ENCODE measurements at places on chromosomes 4 and X.
A peak's percentile ranks its signal among the peaks of the same experiment; 100 is the strongest.

DNA sequence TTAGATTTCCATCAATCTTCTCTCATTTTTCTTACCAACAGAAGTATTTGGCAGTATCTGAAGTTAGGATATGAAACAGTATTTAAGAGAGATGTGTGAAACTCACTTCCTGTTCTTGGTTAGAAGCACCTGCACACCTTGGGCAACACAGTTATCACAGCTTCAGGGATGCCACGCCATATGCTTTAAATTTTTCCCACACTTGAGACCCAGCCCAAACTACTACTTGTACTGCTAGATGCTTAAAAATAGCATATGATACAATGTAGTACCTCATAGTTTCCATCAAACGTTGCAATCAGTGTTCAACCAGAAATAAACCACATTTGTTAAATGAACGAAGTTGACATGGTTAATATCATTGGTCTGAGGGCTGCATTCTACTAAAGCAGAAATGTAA lies 725.1 kb upstream of the FRG1 start:
- no peak overlapping the region for H3K4me3 ChIP-seq
- H3K27me3 ChIP-seq: peaks cover 5% of the 10 kb centered on the region
- no peaks in the 10 kb centered on the region for H3K36me3 ChIP-seq

- H3K4me1 ChIP-seq: no peaks in the 10 kb centered on the region
- no peaks in the 10 kb centered on the region for H3K36me3 ChIP-seq
- H3K4me3 ChIP-seq: no peak overlapping the region
- H3K27ac ChIP-seq: no peak overlapping the region
Measured at GRCh38 chrX:142998447-142999198, 27.1 kb upstream of the SPANXN4 start.

GRCh38 chr4:80407246-80407645 lies 71.7 kb downstream of the CFAP299 start:
- no peaks in the 10 kb centered on the region for H3K36me3 ChIP-seq
- H3K4me1 ChIP-seq: no peaks in the 10 kb centered on the region
- no peak overlapping the region for H3K4me3 ChIP-seq
- H3K27me3 ChIP-seq: peaks cover 2% of the 10 kb centered on the region

- H3K36me3 ChIP-seq: no peaks in the 10 kb centered on the region
- peaks cover 28% of the 10 kb centered on the region for H3K4me1 ChIP-seq
- no peak overlapping the region for H3K4me3 ChIP-seq
- no peak for DNase-seq
- no peaks in the 10 kb centered on the region for H3K27me3 ChIP-seq
- H3K27ac ChIP-seq: no peak overlapping the region
Measured at GRCh38 chr4:143344041-143344440, 7.4 kb downstream of the GAB1 start.

DNA sequence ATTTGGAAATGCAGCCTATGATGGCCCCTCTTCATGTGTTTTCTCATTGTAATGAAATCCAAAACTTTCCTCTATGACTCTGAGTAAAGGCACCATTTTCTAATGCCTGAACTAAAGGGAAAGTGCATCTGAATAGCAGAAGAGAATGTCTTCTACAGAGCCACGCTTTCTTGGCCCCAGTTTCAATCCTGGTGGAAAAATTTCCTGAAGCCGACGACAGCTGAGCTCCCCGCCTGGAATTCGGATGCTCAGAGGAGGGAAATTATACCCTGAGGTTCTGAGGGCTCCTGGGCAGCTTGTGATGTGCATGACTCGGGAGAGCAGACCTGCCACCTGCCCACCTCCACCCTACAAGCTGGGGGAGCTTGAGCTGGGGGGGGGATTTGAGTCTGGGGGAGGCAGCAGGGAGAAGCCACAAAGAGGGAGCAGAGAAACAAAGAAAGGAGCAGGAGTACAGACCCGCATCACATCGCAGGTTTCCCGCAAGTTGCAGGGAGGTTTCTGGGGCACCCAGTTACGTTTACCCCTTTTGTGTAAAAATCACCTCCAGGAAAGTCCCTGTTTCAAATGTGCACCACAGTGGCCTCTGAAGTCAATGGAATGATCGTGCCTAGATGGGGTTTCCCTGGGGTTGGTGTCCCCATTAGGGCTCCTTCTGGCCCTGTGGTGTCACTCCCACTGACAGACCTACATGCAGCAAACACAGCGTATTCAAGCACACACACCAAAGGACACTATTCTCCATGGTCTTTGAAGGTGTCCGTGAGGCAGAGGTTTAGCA lies 145.6 kb upstream of the RBPJ start:
- DNase-seq: no peak
- no peaks in the 10 kb centered on the region for H3K27me3 ChIP-seq
- H3K36me3 ChIP-seq: no peaks in the 10 kb centered on the region
- H3K4me1 ChIP-seq: peaks cover 10% of the 10 kb centered on the region
- no peak overlapping the region for H3K4me3 ChIP-seq

GRCh38 chrX:51292421-51292820 lies 40.2 kb upstream of the NUDT10 start:
- no peaks in the 10 kb centered on the region for H3K4me1 ChIP-seq
- DNase-seq: no peak
- no peaks in the 10 kb centered on the region for H3K27me3 ChIP-seq
- H3K4me3 ChIP-seq: no peak overlapping the region
- H3K36me3 ChIP-seq: no peaks in the 10 kb centered on the region
- H3K27ac ChIP-seq: no peak overlapping the region

DNA sequence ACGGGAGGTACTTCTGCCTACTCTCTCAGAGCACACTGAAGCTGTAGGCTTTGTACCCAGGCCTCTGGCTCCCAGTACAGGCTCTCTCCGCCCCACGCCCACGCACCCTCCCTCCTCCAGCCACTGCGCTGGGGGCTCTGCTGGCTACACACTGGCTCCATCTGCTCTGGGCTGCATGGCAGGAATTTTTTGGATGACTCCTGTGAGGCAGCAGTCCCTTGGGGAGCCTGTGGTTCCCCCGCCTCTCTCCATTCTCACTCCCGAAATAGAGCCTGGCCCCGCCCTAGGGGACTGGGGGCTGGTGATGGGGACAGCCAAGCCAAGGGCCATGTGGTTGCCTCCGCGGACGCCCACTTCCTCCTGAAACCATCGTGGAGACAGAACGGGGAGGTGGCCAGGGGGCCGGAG lies 58.1 kb upstream of the ADRA2C start:
- no peak overlapping the region for H3K27ac ChIP-seq
- DNase-seq: peak; percentile 45
- H3K36me3 ChIP-seq: no peaks in the 10 kb centered on the region
- peaks cover 33% of the 10 kb centered on the region for H3K27me3 ChIP-seq
- H3K4me1 ChIP-seq: no peaks in the 10 kb centered on the region

DNA sequence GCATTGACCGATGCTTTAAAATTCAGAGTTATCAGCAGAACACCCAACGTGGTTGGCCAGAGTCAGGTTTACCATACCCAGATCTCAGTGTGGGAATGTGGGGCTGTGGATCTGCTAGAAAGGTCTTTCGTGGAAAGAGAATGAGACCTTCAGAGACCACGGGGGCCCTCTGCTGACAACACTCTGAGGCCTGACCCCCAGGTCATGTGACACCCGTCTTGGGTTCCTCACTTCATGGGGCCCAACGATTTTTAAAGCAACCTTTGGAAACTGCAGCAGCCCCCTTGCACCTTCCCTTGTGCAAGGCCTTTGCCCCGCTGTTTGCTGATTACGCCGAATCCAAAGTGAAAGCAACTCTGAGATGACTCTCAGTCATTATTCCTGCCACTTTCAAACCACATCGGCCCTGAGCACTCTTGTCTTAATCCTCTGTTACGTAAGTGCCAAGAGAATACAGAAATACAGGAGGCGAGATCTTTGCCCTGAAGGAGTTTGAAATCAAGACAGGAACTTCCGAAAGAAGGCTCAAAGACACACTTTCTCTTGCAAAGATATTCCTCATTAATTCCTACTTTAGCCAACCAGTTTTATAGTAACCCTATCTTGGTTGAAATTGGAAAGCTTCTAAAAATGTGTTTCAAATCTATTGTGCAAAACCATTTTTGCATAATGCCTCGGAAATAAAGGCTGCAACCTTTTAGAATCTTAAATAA lies 88.3 kb downstream of the EVC2 start:
- H3K27ac ChIP-seq: no peak overlapping the region
- H3K27me3 ChIP-seq: no peaks in the 10 kb centered on the region
- peaks cover 67% of the 10 kb centered on the region for H3K36me3 ChIP-seq
- H3K4me3 ChIP-seq: no peak overlapping the region
- H3K4me1 ChIP-seq: no peaks in the 10 kb centered on the region
- no peak for DNase-seq

GRCh38 chr4:126991965-126992364 lies 640.8 kb upstream of the INTU start:
- H3K4me1 ChIP-seq: no peaks in the 10 kb centered on the region
- H3K36me3 ChIP-seq: no peaks in the 10 kb centered on the region
- H3K4me3 ChIP-seq: no peak overlapping the region
- H3K27me3 ChIP-seq: no peaks in the 10 kb centered on the region

DNA sequence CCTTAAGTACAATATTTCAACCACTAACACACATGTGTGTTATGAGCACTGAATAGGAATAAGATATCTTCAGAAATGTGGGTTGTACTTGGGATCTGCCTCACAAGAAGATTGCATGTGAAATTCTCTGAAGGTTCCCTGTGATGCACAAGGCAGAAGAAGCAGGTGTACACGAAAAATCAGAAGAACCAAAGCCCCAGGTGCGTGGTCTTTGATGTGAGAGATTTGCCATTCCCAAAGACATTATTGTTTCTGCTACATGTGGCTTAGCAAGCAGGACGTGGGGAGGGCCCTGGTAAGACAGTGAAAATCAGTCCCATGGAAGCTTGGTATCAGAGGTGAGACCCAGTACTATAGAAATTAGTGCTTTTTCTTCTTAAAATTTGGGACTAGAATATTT lies 13.0 kb upstream of the SPRY1 start:
- no peak overlapping the region for H3K27ac ChIP-seq
- H3K27me3 ChIP-seq: no peaks in the 10 kb centered on the region
- no peak for DNase-seq
- H3K4me1 ChIP-seq: peaks cover 5% of the 10 kb centered on the region
- no peak overlapping the region for H3K4me3 ChIP-seq

DNA sequence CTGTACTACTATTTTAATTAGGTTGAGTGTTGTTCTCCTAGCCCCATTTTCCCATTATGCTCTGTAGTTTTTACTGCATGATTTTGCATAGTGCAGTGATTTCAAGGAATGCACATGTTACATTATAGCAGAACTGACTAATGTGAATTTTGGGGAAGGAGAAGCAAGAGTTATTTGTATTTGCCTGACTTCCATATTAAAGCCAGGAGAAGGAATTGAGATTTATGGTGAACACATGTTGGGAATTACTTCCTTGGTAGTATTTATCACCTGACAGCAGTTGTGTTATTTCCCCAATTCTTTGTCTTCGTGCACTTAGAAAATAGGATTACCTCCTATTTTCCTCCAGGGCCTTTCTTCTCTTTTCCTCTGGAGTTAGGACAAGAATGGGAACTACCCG lies 3.2 kb downstream of the TMEM144 start:
- H3K36me3 ChIP-seq: no peaks in the 10 kb centered on the region
- H3K4me1 ChIP-seq: peaks cover 7% of the 10 kb centered on the region
- H3K4me3 ChIP-seq: no peak overlapping the region
- no peaks in the 10 kb centered on the region for H3K27me3 ChIP-seq
- H3K27ac ChIP-seq: no peak overlapping the region

GRCh38 chr4:25100021-25100555 lies 60.2 kb downstream of the SEPSECS start:
- DNase-seq: no peak
- no peak overlapping the region for H3K27ac ChIP-seq
- no peaks in the 10 kb centered on the region for H3K36me3 ChIP-seq
- no peaks in the 10 kb centered on the region for H3K4me1 ChIP-seq
- no peak overlapping the region for H3K4me3 ChIP-seq

- H3K4me1 ChIP-seq: peaks cover 36% of the 10 kb centered on the region
- H3K36me3 ChIP-seq: no peaks in the 10 kb centered on the region
- no peak for DNase-seq
Measured at GRCh38 chr4:53480909-53481308, 103.5 kb downstream of the FIP1L1 start.

DNA sequence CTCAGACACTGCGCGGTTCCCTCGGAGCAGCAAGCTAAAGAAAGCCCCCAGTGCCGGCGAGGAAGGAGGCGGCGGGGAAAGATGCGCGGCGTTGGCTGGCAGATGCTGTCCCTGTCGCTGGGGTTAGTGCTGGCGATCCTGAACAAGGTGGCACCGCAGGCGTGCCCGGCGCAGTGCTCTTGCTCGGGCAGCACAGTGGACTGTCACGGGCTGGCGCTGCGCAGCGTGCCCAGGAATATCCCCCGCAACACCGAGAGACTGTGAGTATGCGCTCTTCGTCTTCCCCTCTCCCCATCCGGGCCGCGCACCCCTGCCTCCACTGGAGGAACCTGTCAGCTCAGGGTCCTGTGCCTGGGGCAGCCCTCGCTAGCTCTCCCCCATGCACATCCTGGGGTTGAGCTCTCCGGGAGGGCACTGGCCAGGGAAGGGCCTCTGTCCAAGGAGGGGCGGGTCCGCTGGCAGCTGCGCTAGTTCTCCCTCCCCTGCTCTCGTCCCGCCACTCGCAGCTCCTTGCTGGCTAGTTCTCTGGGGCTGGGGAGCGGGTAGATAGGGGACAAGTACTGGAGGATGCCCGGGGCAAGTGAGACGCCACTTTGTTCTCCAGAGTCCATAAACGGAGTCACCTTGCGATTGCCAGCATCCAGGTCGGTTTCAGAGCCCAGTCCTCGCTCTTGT lies 2.2 kb downstream of the SLIT2 start:
- peaks cover 15% of the 10 kb centered on the region for H3K4me1 ChIP-seq
- peak; percentile 58 for DNase-seq
- no peak overlapping the region for H3K27ac ChIP-seq
- H3K4me3 ChIP-seq: peak overlapping the region; percentile 51

DNA sequence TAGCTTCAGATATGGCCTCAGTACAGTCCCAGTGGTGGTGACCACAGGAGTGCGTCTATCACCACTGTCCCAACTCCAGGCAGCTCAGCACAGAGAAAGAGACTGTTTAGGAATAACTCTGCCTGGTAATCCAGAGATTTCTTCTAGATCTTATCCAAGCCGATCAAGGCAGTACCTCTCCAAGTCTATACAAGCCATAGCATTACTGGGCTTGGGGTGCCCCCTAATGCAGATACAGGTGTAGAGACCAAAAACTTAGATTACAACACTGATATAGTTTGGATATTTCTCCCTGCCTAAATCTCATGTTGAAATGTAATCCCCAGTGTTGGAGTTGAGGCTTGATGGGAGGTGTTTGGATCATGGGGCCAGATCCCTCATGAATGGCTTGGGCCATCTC lies 100.9 kb downstream of the PTCHD1 start:
- no peak overlapping the region for H3K4me3 ChIP-seq
- no peak for DNase-seq

GRCh38 chrX:50097071-50097470 lies 103.7 kb downstream of the AKAP4 start:
- no peaks in the 10 kb centered on the region for H3K4me1 ChIP-seq
- H3K27ac ChIP-seq: no peak overlapping the region
- DNase-seq: no peak
- no peaks in the 10 kb centered on the region for H3K36me3 ChIP-seq
- H3K4me3 ChIP-seq: no peak overlapping the region

GRCh38 chr4:22237155-22237751 lies 278.6 kb downstream of the ADGRA3 start:
- no peak overlapping the region for H3K27ac ChIP-seq
- DNase-seq: no peak
- H3K36me3 ChIP-seq: no peaks in the 10 kb centered on the region
- H3K4me1 ChIP-seq: no peaks in the 10 kb centered on the region

- DNase-seq: no peak
- no peak overlapping the region for H3K4me3 ChIP-seq
- no peaks in the 10 kb centered on the region for H3K36me3 ChIP-seq
- H3K4me1 ChIP-seq: peaks cover 3% of the 10 kb centered on the region
Measured at GRCh38 chrX:136344320-136344719, 43.6 kb downstream of the ADGRG4 start.

Measured in RWPE2 (cell line).